Adipocyte (in vitro differentiated cells): ENCODE measurements at places on chromosomes 13 and 19.

DNA sequence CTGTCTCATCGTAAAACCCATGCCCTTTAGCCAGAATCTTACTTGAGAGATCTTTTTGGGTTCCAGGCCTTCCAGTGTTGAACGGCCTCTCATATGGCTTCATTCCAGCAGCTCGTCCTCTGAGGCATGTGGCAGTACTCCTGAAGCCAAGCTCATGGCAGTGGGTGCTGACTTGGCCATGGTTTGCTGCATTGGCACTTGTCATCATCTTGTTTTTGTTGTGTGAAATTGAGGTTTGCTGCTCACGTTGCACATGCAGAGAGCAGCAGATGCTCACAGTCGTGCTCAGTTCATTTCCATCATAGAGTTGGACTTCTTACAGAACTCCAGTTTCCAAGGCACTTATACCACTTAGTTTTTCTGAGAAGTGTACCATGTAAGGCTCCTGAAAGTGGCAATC, 14.9 kb downstream of the TEX29 start:
- no peak for DNase-seq

DNA sequence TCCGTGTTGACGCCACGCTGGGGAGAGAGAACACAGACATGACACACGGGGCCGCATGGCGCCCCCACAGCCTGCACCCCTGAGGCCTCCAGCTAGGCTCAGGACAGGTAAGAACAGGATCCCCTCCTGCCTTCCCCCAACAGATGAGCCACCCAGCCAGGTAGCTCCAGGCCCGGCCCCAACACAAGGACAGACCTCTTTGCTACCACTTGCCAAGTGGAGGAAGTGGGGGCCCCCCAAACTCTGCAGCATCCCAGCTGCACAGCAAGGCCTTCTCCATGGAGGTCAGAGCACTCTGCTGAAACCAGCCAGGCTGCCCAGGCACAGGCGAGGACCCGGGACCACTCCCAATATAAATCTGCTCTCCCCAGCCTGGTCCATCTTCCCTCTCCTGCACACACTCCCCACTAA, 31.5 kb downstream of the PEPD start:
- DNase-seq: no peak

DNA sequence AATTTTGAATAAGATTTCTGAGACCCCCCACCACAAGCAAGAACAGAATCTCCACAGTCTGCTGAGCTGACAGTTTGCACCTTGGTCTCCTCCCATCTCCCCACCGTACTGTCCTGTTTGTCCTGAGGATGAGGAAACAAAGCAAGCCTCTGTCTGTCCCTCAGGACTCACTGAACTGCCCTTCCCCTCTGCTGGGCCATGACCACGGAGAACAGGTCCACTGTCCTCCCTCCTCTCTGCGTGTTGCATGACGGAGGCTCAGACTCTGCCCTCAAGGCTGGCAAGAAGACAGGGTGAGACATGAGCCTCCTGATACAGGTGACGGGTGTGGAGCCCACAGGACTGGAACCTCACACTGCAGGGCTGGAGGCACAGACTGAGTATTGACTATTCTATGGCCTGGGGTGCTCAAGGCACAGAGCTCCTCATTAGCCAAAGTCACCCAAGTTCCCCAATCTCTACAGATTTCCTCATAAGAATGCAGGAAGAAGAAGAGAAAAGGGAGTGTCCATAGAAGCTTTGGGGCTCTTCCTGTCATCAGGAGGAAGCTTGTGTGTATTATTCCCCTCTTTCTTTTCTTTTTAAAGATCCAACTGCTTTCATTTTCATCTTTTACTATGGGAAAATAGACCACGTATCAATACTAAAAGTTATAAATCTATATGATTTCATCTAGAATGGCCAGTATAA, 22.4 kb upstream of the RGCC start:
- no peak for DNase-seq

DNA sequence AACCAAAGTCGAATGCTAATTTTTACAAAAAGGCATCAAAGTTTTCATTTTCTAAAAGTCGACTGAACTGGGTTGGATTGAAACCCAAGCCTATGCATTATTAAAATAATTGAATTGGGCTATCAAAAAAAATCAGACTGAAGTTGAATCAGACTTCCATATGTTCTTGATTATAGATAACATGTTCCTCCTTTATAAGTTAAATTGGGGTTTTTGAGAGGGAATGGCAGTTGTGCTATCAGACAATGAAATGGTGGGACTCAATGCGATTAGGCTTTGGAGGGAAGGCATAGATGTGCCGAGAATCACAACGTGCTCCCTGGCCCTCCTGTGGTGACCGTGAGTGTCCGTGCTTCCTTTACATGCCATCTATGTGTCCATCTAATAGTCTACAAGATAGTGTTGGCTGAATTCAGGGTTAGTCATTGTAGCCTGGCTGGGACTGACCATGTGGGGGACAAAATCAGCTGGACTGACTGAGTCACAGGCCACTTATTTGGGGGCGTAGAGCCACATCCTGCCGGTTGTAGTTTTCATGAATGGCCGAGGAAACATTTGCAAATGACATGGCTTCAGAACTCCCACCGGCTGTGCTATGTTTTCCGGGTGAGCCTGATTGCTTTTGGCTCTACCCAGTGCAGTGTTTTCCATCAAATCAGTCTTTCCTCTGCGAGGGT, 37.1 kb upstream of the OLFM4 start:
- no peak for DNase-seq

- no peak for DNase-seq
These were observed 6.2 kb downstream of the SETDB2 start for GRCh38 chr13:49450105-49450819.

DNA sequence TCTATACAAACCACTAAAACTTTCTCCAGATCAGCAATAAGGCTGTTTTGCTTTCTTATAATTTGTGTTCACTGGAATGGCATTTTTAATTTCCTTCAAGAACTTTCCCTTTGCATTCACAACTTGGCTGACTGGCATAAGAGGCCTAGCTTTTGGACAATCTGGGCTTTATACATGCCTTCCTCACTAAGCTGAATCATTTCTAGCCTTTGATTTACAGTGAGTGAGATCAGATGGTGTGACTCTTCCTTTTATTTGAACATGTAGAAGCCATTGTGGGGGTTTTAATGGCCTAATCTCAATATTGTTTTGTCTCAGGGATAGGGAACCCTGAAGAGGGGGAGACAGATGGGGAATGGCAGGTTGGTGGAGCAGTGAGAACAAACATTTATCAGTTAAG, 82.7 kb downstream of the FOXO1 start:
- DNase-seq: no peak

DNA sequence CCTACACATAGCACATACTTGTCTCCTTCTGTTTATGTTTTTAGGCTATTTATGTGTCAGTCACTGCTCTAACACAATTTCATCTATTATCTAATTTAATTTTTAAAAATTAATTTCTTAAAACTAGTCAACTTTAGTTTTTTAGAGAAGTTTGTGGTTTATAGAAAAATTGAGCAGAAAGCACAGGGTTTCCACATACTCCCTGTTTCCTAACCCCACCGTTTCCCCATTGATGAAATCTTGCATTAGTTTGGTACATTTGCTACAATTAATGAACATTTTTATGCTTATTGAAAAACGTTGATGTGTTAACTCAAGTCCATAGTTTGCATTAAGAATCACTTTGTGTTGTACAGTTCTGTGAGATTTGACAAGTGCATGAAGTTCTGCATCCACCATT, 53.5 kb downstream of the TNFSF13B start:
- no peak for DNase-seq

GRCh38 chr13:45909673-45910072, 58.1 kb upstream of the SIAH3 start:
- DNase-seq: no peak

DNA sequence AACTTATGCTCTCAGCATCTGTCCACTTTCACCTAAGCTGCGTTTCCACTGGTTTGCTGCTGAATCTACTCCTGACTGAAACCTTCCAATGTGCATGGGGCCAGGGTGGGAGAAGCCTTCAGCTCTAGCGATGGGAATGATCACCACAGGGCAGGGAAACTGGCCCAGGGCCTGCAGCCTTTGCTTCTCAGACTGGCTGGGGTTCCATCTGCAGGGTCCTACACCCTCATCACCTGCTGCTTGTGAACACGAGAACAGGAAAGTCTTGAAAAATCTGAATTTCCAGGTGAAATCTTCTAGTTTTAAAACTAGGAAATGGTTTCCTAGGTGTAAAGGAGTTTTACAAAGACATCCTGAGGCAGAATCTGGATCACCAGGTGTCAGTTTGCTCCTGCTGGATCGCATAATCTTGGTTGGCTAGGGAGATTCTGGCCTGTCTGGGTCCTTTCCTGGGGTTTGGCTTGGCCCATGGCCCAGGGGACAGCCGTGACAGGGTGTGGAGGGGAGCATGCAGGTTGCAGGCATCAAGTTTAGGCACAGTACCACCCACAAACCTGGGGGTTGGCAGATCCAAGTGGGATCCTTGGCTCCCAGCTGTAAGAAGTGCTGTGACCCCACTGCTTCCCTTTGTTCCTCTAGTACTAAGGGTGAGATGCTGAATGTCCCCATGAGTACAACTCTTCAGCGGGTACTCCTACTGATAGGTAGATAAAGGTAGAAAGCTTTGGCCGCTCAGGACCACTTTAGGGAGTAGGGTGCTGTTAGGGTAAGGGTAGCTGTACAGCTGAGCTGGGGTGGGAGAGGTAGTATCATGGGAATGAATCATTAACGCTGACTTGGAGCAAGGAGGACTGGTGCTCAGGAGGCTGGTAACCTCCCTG, 1.8 kb upstream of the UBE2M start:
- no peak for DNase-seq

DNA sequence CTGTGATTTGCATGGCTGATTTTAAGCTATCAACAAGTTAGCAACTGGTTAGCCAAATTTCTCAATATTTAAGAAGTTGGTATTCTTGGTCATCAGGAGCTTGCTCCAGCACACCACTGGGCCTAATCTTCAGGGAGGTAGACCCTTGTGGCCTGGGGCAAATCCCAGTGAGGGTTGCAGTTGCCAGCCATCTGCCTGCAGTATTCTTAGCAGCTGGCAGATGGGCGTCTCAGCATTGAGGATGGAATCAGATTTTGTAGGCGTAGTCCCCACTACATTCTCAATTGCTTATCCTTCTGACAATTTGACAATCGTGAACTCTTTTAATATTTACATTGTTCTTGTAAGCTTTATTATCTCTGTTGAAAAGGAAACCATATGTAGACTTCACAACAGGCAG, 1266.2 kb downstream of the SLITRK5 start:
- no peak for DNase-seq

- peak; percentile 62 for DNase-seq
These were observed 685 bp downstream of the VWA8 start for GRCh38 chr13:41960211-41960636.

DNA sequence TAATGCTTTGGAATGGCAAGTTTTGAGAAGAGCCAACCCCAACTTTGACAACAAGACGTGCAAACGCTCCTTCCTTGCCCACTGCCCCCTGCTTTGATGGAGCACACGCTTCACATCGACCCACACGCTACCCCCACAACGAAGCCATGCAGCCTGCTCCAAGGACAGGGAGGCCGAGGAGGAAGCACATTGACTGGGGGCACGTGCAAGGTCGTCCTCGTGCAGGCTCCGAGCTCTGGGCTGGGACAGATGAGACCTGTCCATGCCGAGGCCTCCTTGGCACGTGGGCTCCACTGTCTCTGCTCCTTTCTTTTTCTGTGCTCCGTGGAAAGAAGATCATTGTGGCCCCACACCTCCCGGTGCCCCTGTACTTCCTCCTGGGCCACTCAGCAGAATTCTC, 309.0 kb downstream of the TEX29 start:
- DNase-seq: no peak

GRCh38 chr13:35698911-35699576, 222.6 kb upstream of the MAB21L1 start:
- DNase-seq: peak; percentile 81

GRCh38 chr13:66927562-66927961, 302.6 kb downstream of the PCDH9 start:
- DNase-seq: no peak

DNA sequence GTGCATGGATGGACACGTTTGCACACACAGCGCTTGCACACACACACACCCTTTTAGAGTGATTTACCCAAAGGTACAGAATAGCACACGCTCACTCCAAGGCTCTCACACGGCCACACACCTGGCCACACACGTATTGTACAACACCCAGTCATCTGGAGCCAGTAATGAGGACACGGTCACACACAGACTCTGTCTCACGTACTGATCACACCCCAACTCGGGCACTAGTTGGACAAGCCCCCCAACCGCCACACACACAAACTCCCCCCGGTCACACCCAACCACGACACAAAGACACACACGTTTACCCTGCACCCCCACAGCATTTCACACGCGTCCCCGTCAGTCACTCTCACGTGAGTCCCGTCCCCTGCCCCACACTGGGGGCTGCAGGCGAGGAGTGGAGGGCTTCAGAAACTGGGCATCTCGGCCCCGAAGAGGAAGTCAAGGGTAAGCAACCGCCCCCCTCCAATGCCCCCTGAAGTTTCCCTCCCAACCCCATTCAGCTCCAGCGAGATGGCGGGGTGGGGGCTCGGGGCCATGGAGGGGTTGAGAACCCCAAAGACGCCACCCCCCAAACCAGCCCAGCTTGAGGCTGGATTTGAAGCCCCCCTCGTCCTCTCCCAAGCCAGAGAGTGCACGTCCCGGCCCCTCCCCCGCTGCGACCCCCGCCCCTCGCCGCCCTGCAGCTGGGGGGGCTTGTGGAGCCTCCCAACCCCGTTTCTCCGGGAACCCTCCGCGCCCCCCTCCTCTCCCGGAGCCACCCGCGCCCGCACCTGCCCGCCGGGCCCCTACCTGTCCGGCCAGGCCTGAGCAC, 599 bp downstream of the OLFM2 start:
- peak; percentile 36 for DNase-seq

DNA sequence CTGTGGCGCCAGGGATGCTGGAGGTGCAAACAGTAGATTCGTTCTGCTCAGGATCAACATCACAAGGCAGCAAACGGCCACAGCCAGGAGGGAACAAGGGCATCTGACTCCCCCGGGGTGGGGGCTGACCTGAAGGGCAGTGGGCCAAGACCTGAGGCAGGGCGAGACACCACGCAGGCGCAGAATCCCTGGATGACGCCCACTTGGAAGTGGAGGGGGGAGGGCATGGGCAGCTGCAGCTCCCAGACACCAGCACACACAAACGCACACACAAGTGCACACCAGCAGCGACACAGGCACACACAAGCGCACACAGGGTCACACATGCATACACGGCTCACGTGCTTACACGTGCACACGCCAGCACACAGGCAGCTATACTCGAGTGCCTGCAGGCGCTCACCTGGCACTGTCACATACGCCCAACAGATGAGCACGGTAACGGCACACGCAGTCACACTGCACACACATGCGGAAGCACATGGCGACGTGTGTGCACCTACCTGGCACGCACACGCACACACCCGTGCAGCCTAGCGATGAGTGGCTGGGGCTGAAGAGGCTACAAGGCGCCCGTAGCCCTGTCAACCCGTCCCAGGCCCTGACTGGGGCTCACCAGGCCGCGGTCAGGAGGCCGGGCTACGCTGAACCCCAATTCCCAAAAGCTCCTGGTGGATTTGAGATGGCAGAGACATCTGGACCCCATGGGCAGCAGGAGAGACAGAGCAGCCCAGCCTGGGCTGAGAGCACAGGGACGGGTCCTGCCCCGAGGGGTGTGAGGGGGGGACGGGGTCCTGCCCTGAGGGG, 5.5 kb downstream of the C2CD4C start:
- no peak for DNase-seq
